ENCODE measurements at places on chromosomes 7 and 10.
A peak's percentile ranks its signal among the peaks of the same experiment; 100 is the strongest.

- no peak for DNase-seq
Observed at GRCh38 chr10:53370347-53370746, 597.8 kb upstream of the MBL2 start.

DNA sequence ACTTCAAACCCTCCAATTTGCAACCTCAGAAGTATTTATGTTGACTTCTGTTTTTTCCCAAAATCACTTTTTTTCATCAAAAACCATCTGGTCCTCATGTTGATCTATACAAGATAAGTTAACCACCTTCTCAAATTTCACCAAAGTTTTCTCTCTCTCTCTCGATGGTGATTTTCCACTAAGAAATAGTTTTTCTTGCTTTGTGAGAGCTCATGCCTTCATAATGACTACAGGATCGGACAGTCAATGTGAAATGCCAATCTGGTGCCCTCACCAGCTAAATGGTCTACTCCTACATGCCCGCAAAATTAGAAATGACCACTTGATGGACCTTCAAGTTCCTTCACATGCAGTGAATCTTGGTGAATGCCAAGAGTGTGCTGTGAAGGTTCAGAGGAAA, 40.4 kb downstream of the CNNM1 start:
- no peak for DNase-seq

- no peak for DNase-seq
Observed at GRCh38 chr7:12314199-12314598, 89.5 kb downstream of the VWDE start.

- no peak for DNase-seq
Observed at GRCh38 chr7:70034999-70035398, 436.7 kb downstream of the AUTS2 start.

DNA sequence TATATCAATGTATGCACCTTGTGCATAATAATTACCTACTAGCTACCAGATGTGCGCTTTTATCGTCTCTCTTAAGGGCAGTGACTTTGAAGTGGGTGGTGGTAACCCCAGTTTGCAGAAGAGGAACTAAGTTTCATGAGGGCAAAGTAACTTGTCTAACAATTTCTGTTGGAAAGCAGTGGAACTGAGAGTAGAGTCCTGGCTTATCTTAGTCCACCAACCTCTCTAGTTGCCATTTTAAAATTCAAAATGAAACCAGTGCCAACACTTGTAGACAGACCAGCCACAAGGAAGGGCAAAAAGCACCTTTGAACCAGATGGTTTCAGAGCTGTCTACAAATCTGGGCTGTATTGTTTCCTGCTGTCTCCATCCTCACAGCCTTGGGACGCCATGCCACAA, 32.0 kb upstream of the RBM20 start:
- no peak for DNase-seq

- DNase-seq = peak; percentile 37
Observed at GRCh38 chr10:2619472-2619871, 447.9 kb upstream of the PFKP start.

DNA sequence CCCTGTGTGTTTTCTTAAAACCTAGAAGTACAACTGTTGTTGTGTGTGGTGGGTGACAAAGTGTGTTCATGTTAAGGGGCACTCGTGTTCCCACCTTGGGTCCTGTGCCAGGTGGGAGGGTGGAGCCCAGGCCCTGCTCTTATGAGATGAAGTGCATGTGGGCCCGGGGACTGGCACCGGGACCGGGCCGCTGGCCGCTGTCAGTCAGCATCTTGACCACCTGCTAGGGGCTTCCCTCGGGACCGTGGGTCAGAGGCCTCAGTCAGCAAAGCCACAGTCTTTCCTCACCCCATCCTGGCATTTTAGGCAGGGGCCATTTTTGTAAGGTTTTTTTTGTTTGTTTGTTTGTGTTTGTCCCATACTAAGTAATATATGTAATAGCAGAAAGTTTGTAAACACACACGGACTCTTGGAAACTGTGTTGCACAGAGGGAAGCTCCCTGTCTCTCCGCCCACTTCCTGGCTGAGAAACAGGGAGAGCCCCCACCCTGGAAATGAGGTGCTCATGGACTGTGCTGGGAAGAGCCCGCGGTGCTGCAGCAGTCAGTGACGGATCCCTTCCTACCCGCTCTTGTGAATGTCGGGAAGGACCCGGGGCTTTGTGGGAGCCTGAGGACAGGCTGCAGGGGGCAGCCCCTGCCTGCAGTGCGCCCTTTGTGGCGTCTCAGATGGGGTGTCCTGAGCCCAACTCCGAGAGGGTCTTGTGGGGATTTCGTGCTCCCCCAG, 13.4 kb downstream of the AGAP3 start:
- DNase-seq = no peak

DNA sequence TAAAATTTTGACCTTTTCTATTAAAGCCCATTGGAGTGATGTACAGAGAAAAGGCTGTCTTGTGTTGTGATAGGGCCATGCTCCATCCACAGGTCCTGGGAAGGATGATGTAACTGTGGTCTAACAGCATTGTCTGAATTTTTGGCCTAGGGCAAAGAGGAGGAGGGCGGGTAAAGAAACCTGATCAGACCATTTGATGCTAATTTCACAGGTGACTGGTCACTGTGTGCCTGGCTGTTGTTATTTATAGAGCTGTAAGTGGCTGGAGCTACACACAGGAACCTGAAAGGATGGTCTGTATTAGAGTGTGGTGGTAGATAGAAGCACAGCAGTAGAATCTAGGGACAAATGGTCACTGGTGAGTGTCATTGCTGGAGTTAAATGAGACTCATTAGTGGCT, 182.1 kb downstream of the AUTS2 start:
- DNase-seq = no peak

DNA sequence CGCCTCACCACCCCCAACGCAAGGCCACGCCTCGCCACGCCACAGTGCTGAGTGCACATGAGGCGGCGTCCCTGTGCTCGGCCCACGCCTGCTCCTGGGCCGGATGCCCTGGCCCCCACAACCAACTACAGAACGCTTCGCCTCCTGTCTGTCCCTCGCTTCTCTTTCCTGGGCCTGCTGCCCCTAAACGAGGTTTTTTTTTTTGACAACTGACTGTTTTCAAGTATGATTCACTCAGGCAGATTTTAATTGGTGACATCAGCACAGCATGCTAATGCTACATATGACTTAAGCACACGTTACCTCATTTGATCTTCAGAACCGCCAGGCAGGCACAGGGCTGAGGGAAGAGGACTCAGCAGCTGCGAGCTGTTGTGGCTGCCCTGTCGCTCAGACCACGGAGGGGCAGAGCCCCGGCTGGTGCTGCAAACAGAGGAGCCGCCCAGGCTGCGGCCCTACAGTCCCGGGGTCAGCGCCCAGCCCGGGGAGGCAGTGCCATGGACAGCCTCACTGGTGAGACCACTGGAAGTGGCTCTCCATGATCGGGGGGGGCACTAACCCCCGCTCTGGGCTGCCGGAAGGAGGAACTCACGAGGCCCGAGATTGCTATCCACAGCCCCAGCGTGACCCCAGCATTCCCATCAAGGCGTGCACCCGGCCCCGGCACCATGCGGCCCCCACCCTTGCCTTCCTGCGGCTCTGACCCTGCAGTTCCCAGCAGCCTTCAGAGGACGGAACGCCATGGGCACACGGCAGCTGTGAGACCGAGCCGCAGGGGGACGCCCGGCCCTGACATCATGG, 212.8 kb downstream of the MAD1L1 start:
- DNase-seq = no peak

DNA sequence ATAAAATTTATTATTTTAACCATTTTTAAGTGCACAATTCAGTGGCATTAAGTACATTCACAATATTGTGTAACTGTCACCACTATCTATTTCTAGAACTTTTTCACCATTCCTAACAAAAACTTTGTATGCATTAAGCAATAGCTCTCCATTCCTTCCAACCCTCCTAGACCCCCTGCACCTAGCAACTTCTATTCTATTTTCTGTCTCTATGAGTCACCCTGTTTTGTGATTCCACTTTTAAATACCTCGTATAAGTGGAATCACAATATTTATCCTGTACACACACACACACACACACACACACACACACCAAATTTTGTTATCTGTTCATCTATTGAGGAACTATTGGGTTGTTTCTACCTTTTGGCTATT, 89.2 kb downstream of the ARID5B start:
- DNase-seq = no peak

- DNase-seq = no peak
Observed at GRCh38 chr7:94300176-94300835, 94.4 kb upstream of the COL1A2 start.

GRCh38 chr7:1650363-1651030, 19.6 kb upstream of the ELFN1 start:
- DNase-seq = no peak

- no peak for DNase-seq
Observed at GRCh38 chr10:91642831-91643692, 10.2 kb upstream of the PPP1R3C start.

- no peak for DNase-seq
Observed at GRCh38 chr10:8047452-8048280, 6.8 kb upstream of the GATA3 start.

- DNase-seq = no peak
Observed at GRCh38 chr7:83782628-83783027, 133.7 kb upstream of the SEMA3E start.

- DNase-seq = no peak
Observed at GRCh38 chr10:113362645-113363091, 190.2 kb upstream of the HABP2 start.

DNA sequence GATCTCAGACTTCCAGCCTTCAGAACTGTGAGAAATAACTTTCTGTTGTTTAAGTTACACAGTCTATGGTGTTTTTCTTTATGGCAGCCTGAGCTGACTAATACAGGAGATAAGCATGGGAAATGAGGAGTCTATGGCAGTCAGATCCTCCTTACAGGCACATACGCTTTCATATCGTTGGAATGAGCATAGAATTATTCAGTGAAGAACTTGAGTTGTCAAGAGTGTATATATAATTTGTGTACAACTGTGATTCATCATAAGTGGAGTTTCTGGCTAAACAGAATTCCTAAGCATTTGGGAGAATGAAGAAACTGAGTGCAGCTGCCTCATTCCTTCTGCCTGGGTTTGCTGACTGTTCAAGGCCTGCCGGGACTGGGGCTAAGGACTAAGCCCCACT, 516.7 kb downstream of the ADRA2A start:
- DNase-seq = no peak

- DNase-seq = no peak
Observed at GRCh38 chr7:149284343-149284742, 22.3 kb downstream of the ZNF783 start.

DNA sequence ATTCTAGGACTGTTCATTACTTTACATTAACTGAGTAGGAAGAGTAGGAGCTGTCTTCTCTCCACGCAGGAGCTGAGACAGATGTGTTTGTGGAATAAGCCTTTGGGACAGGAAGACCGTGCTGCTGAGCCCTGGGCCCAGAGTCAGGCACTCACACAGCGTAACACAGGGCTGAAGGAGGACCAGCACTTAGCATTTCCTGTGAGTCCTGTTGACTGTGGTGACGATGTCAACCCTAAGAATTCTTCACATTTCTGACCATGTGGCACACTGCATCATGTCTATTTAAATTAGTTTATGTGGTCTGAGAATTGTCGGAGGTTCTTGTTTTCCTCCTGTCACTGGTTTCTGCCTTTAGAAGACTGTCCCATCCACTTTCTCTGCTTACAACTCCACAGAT, 117.2 kb downstream of the PIP4K2A start:
- DNase-seq = no peak

- no peak for DNase-seq
Observed at GRCh38 chr7:85508642-85509410, 322.0 kb upstream of the SEMA3D start.

- DNase-seq = no peak
Observed at GRCh38 chr7:16460789-16461493, 4.6 kb downstream of the SOSTDC1 start.

DNA sequence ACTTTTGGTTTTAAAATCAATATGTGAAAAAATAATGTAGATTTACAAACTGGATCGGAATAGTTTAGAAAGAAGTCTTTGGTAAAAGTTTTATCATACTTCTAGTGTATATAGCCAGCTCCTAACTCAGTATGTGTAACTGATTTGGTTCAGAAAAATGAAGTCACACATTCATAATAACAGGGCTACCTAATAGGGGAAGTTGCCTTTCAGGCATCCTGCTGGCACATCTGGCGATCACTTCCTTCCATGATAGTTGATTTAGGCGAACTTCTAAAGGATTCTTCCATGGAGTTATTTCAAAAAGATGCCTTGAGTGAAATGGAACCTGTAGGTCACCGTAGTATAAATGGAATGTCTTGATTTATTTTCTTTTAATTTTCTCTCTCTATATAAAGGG, 69.1 kb downstream of the SHH start:
- no peak for DNase-seq

DNA sequence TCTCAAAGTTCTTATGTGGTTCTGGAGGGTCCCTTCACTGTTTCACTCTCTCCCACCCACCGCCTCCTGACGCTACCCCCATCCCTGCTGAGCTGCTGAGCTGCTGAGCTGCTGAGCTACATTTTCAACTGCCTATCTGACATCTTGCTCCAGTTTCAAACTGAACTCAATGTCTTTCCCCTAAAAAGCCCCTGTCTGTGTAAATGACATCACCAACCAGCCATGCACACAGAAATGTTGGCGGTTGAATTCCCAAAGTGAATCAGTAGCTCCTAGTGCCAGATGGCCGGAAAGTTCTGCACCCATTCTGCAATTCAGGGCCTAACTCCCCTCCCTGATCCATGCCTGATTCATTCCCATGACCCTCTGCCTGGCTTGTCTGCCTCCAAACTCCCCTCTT, 71.2 kb downstream of the WNT2 start:
- peak; percentile 9 for DNase-seq

DNA sequence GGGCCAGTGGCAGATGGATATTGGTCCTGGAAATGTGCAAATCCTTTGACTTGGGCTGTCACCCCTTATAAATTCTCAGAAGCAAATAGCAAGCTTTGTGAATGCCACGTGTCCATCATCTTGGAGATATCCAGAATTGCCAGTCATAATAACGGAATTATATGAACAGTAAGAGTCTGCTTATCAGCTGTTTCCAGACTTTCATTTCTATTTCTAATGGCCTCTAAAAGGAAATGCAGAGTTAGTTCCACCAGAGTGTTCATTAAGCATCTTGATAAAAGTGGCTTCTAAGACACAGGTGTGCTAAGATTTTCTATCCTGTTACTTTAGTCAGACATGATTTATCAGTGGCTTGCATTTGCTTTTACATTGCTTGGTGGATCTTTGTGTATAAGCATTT, 87.4 kb downstream of the RAMP3 start:
- no peak for DNase-seq

- DNase-seq = no peak
Observed at GRCh38 chr7:106305732-106306131, 20.9 kb upstream of the NAMPT start.

DNA sequence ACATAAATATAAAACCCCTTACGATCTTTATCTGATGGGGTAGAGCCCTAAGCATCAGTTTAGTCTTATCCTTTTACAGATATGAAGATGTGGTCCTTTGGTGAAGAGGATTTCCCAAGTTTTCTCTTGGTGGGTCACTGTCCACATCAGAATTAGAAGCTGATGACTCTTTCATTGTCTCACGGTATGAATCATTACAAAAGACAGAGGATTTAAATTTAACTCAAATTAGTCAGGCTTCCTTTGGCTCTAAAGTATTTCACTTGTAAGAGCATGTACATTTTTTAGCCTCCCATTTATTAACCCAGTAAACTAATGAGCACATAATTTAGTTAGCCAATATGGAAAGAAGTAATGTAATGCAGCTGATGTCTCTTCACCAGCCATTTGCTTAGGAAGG, 49.9 kb upstream of the TMEM26 start:
- DNase-seq = no peak

Data from NCI-H1694 (cell line).